HFF-Myc (cell line): ENCODE measurements at places on chromosomes 5 and 9.

- DNase-seq = no peak
Observed at GRCh38 chr5:3310541-3311261, 284.9 kb upstream of the IRX1 start.

- no peak for DNase-seq
Observed at GRCh38 chr5:112681481-112681908, 56.2 kb upstream of the APC start.

- DNase-seq = no peak
Observed at GRCh38 chr5:116448870-116449427, 125.7 kb downstream of the SEMA6A start.

DNA sequence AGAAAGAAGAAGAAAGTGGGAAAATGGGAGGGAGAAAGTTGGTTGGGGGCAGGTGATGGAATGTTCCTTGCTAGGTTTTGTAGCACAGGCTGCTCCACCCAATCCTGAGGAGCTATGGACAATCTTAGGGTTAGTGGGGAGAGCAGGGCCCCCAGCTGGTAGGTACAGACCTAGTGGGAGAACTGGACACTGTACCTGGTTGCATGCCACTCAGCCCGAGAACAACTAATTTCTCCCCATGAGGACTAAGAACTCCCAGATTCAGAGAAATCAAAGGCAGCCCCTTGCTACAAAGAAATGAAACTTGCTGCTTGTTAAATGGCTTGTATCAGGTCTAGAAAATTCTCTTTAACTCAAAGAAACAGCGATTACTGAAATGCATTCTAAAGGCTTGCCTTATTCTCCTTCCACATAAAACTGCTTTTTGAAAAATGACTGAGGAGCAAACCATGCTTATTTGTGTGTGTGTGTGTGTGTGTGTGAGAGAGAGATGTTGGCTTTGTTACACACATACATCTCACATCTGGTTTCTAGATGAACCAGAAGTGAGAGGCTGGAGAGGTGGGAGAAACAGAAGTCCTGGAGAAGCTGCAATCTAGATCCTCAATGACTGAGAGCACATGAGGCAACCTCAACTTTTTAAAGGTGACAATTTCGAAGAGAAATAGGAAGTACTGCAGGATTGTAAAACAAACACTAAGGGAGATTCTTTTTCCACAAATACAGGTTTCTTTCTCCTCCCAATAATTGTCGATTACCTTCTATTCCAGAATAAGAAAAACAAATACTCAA lies 28.9 kb downstream of the FYB1 start:
- DNase-seq = no peak

DNA sequence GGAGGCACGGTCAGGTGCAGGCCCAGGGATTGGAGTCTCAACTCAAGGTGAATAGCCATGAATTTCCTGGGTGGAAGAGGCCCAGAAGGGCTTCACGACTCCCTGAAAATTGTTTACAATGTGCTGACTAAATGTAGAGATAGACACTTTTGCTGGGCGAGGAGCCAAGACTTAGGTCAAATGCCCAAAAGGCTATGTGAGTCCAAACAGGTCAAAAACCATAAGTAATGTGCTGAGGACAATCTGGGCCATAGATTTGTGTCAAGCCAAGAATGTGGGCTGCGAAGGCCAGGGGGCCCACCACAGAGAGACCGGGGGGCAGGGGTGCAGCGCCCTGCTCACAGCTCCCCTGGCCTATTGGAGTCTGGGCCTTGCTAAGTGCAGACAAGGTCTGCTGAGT lies 197.8 kb downstream of the HSPA4 start:
- no peak for DNase-seq

- DNase-seq = no peak
Observed at GRCh38 chr5:172870715-172871461, 36.8 kb downstream of the ERGIC1 start.

DNA sequence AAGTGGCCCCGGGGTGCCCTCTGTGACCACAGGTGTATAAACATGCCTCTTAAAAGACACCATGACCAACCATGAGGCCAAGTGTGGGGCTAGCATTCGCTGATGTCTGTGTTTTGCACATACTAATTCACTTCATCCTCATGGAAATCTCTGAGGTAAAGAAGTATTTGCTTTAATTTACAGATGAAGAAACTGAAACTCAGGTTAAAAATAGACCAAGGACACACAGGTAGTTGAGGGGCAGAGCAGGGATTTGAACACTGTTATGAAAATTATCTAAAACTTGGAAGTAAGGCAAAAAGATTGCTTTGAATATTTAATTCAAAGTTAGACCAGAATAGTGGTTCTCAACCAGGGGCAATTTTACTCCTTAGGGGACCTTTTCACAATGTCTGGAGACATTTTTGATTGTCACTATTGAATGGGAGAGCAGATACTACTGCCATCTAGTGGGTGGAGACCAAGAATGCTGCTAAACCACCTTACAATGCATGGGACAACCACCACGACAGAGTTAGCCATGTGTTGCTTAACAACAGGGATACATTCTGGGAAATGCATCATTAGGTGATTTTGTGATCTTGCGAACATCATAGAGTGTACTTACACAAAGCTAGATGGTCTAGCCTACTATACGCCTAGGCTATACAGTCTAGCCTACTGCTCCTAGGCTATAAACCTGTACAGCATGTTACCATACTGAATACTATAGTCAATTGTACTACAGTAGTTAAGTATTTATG lies 8.0 kb upstream of the FXN start:
- DNase-seq = peak; percentile 41

DNA sequence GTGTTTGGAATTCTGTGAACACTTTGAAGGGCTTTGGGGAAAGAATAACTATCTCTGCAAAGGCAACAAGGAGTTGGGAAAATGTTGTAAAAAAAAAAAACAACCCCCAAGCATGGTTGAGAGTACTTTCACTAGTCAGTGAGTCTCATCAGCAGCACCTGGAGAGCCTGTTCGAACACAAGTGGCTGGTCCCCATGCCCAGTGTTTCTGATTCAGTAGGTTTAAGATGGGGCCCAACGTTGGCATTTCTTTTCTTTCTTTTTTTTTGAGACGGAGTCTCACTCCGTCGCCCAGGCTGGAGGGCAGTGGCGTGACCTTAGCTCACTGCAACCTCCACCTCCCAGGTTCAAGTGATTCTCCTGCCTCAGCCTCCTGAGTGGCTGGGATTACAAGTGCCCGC lies 59.5 kb downstream of the KLF4 start:
- no peak for DNase-seq

DNA sequence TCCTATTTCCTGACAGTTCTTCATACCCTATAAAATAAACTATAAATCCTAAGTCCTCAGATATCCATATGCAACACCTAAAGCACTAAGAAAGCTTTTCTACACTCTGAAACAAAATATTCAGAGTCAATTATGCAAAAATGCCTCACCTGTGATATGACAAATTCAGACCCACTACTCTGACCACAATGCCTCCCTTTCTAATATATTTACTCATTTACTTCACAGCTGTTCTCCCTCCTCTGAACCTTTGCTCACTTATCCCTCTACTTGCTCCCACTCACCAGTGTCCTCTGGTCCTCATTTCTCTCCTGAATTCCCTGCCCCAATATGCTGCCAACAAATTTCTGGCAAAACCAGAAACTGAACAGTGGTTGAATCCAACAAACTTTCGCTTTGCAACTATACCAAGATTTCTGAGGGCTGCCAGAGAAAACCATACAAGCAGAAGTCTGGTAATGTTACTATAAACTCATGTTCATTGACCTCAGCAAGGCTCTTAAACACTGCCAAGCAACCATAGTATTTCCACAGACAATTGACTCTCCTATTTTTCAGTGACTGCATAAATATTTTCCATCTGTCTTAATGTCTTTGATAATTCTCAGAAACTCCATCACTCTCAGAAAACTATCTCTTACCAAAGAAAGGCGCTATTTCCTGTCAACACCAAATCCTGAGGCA lies 7.1 kb downstream of the CCNH start:
- no peak for DNase-seq

DNA sequence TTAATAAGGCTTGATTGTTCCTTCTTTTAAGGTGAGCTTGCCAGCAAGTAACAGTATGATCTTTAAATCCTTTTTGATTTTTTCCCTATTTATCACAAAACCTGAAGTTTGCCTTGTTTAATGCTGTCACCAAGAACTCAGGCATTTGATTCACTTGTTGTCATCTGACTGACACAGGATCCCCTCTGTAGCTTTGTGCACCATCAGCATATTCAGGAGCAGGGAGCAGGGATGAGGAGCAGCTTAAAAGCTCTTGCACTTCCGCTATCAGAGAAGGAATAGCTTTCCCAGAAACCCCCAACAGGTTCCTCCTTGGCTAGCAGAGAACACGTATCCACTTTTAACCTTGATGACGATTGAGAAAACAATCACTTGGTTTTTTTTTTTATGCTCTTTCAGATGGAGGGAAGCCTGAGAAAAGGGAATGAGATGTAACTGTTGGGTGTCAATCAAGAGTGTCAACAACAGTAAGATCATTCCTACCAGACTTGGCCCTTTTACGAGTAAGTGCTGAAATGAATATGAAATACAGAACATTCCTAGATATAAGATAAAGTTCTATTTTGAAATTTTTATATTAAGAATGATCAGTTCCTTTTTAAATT lies 433.1 kb upstream of the CDH18 start:
- DNase-seq = no peak

DNA sequence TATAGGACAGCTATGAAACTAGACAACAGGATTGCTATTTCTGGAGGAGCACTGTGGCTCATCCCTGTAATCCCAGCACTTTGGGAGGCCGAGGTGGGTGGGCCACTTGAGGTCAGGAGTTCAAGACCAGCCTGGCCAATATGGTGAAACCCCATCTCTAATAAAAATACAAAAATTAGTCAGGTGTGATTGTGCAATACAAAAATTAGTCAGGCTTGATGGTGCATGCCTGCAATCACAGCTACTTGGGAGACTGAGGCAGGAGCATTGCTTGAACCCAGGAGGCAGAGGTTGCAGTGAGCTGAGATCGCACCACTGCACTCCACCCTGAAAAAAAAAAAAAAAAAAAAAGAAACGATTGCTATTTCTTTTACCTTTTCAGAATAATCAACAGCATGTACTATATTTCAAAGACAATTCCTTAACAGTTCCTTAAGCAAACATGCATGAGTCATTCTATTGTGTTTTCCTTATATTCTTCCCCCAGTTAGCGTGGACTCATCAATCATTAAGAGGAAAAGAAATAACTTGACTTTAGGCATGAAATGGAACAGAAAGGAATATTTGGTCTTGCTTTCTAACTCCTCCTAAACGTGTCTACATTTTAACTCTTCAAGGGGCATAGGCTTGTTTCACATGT lies 162.6 kb downstream of the TAF11L14 start:
- DNase-seq = no peak

DNA sequence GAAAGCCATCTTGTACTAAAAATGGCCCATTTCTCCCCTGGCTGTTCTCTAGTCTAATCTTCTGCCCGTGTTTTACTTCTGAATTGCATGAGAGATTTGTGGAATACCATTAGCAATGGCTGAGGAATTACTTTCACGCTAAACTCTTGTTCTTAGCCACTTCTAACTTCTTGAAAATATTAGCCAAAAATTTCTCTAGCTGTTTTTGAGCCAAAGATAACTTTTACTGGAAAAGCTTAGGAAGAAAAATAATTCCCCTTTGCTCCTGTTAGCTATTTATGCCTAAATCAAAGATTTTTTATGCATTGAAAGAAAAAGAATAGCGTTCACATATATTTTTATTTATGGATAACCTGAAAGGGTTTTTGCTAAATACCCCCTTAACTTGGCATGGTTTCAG lies 287.8 kb downstream of the MTRR start:
- DNase-seq = no peak

DNA sequence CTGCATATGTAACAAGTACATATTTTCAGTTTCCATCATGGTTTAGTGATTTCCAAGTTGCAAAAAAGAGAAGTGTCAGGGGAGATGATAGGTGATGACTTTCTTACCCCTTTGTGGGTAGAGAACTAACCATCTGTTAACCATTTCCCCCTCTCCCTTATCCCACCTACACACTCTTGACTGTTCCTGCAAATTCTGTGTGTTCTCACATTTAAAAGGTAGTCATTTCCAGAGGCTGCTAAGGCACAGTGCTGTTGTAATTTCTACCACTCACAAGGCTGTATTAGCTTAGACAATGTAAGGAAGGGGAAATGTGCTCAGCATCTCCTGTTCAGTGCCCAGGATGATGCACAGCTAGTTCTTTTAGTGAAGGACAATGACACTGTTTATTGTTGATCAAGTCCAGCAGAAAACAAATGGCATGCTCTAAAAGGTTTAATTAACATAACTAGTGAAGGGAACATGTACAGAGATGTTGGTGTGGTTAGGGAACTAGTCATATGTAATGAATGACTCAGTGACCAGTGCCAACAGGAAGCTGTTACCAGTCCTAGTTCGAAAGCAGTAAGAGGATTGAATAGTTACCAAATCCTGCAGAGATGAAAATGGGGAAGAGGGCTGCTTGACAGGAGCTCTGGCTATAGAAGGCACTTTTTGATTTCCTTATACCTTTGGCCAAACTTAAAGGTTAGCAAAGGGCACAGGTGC lies 165.1 kb downstream of the PLK2 start:
- DNase-seq = no peak

DNA sequence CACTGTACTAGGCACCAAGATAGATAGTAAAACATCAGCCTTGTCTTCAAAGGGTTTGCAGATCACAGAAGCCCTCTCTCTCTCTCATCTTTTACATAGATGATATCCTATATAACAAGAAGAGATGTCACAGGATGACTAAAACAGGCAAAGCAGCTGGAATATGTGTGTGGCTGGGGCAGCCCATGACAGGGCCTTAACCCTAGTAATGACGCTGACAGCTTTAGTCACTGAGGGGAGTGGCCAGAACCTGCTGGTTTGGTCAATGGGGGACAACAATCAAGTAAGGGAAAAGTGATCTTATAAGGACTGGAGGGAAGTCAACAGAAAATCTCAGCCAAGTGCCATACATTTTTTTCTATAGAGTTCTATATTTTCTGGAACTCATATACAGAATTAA lies 41.9 kb upstream of the RIC1 start:
- DNase-seq = no peak

GRCh38 chr5:148094336-148094735 lies 30.6 kb downstream of the SPINK5 start:
- DNase-seq = no peak

DNA sequence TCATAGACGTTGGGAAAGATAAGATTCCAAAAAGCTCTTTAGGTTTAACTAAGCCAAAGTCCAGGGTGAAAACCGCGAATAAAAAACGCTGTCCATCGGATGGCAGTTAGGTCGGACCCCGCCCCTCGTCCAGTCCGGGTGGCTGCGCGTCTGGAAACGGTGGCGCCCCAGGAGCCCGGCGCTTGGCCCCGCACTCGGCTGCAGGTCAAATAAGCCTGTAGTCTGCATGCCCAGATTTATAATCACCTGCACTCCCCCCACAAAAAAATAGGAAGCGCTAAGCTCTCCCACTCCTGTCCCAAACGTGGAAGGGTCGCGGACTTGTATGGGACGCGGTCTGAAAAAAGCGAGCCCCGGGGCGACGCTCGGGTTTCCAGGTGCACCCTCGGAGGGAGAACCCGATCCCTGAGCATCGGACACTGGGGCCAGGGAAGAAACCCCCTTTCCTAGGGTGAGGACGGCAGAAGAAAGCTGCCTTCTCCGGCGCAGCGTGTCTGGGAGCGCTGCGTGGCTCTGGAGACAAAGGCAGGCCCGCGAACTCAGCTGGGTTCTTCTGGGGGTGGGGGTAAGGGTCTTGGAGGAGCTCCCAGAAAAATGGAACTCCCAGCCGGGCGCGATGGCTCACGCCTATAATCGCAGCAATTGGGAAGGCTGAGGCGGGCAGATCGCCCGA lies 923 bp upstream of the ZBTB5 start:
- DNase-seq = peak; percentile 60

GRCh38 chr9:88221105-88221504 lies 82.8 kb upstream of the SPATA31C2 start:
- no peak for DNase-seq

GRCh38 chr5:10019236-10019635 lies 230.5 kb downstream of the ATPSCKMT start:
- no peak for DNase-seq

GRCh38 chr5:33894566-33894965 lies 2.8 kb upstream of the ADAMTS12 start:
- no peak for DNase-seq
